ENCODE measurements at places on chromosomes 11 and 22. TPM values are rescaled to one million over a fixed set of nuclear protein-coding genes. Genes with fewer than 3 reads are reported as not detected.

DNA sequence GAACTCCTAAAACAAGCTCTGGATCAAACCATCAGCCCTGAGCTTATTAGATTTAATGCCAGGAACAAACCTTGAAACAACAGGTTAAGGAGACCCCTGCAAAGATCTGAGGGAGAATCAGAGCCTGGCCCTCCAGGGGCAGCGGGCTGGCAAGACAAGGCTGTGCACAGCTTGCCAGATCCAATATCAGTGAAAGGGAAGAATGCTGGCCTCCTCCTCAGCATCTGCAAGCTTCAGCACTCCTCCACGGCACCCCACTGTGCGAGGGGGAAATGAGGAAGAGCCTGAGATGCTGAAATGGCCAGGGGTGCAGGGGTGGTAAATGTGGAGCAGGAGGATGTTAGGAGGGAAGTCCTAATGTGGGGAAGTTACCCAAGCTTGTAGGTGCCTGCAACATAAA lies 167.0 kb downstream of the TENM4 start:
- DNase-seq, result no peak

DNA sequence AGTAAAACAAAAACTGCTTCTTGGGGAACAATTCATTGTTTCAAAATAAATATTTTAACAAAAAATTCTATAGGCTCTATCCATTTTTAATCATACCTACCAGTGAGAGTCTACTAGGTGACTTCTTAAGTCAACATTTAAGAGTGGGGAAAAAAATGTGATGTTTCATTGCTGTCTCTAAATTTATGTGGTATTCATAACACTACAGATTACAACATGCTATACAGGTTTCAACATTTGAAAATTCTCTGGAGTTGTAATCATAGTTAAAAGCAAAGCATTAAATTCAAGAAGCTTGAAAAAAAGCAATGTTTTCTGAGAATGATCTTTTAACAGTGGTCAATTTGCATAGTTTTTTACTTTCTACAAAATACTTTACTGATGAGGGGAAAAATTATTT lies 18.3 kb downstream of the SBF2 start:
- DNase-seq, result no peak

DNA sequence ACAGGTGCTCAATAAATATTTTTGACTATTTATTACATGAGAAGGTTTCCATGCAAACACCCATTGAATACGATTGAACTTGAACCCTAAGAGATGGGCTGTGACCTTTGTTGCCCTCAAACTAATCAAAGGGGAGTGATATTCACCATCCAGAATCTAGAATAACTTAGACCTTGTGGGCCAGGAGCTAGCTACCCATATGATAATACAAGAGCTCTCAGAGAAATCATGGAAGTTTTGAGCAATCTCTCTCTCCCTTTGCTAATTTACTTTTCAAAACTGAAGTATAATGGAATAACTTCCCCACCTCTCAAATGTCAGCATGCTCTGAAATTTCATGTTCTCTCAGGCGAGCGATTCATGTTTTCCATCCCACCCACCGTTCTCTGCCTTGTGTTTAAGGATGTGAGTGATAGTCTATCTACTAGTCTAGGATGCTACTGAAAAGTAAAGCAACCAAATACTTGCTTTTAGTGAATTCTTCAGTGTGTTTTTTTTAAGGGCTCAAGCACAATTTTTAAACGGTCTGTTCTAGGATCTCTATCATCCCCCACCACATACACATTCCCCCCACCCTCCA lies 33.3 kb downstream of the BARX2 start:
- no peak for DNase-seq

DNA sequence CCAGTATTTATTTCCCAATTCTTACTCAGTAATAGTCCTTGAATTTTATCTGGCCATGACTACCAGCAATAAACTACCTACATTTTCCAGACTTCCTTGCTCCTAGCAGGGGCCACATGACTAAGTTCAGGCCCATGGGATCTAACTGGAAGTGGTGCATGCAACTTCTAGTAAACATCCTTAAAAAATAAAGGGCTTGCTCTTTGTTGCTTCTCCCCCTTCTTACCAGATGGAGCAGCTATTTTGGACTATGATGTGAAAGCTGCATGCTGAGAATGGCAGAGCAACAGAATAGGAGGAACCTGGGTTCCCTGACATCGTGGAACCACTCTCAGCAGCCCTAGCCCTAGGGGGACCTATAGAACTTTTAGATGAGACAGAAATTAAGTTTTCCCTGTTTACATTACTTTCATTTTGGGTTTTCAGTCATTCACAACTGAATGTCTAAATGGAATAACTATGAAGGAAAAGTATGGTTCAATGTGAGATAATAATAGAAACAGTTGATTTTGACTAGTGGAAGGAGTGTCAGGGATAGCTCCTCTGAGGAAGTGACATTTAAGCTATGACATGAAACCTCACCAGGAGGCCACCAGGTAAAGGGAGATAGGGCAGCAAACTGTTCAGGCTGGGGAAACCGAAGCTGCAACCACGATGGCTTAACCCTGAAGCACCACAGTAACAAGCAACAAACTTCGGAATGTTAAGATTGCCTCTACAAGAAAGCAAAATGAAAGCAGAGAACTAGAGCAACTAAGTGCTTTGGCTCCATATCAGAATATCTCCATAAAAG lies 48.9 kb downstream of the PHF21A start:
- DNase-seq, result no peak

DNA sequence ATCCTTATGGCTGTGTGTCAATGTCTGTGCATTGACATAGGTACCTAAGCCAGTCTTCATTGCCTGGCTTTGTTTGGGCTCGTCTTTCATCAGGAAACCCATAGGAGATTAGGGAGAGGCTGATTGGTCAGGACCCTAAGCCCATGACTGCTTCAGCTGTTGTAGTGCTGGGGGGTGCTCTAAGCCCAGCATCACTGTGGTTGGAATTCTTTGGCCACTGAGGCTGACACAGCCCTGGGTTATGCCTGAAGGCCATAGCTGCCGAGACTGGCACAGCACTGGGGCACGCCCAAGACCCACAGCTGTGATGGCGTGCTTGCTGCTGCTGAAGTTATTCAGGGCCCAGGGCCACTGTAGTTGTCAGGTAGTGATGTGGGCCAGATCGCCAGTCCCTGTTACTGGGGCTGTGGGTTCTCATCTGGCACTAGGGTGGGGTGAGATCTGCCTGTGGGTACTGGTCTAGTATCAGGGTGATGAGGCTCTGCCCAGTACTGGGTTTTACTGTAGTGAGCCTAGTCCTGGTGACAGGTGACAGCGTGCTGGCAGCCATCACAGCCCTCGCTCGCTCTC lies 4.9 kb downstream of the USP18 start:
- no peak for DNase-seq

DNA sequence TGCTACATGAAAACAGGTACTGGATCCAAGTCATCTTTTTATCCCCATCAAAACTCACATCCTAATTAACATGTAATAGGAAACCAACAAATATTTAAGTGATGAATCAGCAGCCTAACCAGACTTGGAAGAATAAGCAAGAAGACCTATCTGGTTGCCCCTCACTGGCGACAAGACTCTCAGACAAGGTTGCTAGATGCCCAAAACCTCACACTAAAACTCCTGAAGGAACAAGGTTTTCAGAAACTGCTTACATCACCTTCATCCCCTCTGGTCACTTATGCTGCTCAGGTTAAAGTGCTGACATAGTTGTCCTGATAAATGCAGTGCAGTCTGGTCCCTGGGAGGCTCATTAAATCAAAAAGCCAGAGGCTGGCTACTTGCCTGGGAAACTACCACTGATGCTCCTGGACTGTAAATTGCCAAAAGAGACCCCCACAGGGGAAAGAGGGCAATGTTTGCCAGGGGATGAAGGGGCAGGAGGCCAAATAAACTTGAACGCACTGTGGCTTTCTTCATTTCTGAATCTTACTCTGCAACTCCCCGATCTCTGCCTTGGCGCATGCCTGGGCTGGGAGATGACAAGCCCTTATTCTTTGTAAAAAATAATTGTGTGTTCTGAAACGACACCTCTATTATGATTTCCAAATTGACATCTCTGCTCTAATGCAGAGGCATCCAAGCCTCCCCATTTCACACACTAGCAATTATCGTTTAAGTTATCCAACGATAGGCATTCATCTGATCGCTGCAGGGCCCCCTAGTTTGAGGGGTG lies 72.7 kb downstream of the AMBRA1 start:
- DNase-seq, result no peak

DNA sequence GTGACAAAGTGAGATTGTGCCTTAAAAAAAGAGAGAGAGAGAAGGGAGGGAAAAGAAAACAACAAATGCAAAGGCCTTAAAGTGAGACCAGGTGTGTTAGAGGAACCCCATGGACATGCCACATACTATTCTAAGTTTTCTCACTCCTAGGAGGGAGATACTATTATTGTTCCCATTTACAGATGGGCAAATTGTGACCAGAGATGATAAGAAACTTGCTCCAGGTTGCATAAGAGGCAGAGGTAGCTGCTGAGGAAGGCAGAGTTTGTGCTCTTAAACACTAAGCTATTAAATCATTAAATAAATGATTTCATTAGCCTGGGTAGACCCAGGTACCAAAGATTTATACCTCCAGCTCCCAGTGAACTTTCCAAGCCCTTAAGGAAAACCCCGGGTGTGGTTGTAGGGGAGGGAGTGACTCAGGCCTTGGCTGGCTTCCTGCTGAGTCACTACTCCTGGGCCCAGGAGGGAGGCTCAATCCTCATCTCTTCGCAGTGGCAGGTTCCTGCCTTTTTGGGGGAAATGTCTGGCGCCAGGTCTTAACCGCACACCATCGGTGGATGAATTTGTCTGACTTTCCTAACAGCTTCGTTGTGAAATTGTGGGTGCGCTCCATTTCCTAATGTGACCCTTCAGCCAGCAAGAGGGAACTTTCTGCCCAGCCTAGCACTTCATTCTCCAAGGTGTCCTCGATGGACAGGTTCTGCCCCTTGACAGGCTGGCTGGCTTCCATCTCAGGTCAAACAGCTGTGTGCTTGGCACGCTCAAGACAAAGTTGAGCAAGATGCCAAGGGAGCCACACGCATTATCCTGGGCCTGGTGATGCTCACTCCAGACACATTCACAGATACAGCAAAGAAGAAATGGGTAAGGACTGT lies 33.4 kb upstream of the PTPRJ start:
- DNase-seq, result no peak

GRCh38 chr11:122917311-122917710 lies 34.8 kb downstream of the JHY start:
- DNase-seq, result no peak

GRCh38 chr11:2376751-2377451 lies at the start of gene CD81:
CD81 (plus strand) TSS chr11:2377310; CDS start chr11:2377550, 240 bp downstream.
- DNase-seq, result peak; percentile 63

DNA sequence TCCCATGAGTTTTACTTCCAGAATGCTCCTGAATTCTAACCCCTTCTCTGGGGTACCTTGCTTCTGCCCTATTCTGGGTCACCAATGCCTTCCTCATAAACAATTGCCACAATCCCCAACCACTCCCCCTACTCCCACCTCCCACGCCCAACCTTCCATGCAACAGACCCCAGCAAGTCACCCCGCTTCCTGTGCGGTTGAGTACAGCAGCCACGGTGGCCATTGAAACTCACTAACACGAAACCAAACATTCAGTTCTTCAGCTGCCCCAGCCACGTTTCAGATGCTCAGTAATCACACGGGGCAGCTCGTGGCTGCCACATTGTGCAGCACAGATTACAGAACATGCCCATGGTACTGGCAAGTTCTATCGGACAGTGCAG lies 3.7 kb upstream of the BCR start:
- no peak for DNase-seq

DNA sequence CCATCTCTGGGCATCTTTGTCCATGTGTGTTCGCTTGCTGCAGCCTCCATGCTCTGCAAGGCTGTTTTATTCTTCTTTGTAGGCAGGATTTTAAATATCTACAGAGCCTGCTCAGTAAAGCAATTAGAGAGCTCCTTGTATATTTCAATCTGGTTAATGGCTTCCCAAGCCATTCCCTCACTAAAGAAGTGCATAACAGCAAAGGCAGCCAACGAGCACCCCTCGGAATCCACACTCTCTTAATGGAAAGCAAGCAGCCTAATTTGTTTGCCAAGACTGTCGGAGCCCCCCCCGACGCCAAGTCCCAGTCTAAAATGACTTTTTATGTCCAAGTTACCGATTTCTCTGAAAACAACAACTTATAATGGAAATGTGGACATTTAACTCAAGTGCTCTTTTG lies 123.6 kb downstream of the ARL14EP start:
- no peak for DNase-seq

GRCh38 chr22:37480387-37481346 lies 5.5 kb downstream of the MFNG start:
- DNase-seq, result no peak

GRCh38 chr11:115439385-115439784 lies 64.8 kb downstream of the CADM1 start:
- DNase-seq, result peak; percentile 54

GRCh38 chr11:45182902-45183301 lies 36.5 kb downstream of the PRDM11 start:
- peak; percentile 6 for DNase-seq

DNA sequence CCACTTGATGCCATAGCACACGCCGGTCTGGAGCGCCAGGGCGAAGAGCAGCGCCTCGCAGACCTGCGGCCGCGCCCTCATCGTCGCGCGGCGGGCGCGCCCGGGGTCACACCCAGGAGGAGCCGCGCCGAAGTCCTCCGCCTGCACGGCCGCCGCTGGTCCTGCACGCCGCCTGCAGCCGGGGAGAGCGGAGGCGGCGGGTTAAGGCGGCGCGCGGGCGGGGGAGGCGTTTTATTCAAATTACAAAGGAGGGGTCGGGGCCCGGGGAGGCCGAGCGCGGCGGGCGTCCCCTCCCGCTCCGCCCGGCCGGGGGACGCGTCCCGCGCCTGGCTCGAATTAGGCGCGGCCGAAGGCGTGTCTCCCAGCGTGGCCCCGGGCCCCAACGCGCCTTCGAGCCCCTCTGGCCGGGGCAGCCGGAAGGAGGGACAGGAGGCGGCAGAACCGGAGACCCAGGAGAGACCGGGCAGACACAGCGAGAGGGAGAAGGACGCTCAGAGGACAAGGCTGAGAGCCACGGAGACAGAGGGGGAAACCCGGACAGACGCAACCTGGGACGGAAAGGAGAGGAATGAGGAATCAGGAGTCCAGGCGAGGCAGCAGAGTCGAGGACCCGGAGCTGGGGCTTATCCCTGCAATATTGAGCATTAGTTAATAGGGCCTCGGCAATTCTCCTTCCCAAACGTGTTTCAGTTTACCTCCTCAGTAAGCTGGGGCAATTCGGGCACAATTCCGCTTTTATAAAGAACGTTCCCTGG lies at the start of gene WNT11:
Gene WNT11 (minus strand): TSS at position 176 of the 755 bp plus-strand sequence. CDS start 95 bp downstream, at position 81.
- no peak for DNase-seq

The EIF4ENIF1 gene
- 40.3 TPM for total RNA-seq

The MS4A7 gene
- 2.4 TPM for total RNA-seq

The BANF1 gene
- 327 TPM for total RNA-seq

The UBQLNL gene
- 0.13 TPM for total RNA-seq

The SPI1 gene
- 73.3 TPM for total RNA-seq

The SCO2 gene
- total RNA-seq, result 4.1 TPM

The RNF214 gene
- 30.2 TPM for total RNA-seq
